ENCODE measurements at places on chromosomes 16 and 17.

DNA sequence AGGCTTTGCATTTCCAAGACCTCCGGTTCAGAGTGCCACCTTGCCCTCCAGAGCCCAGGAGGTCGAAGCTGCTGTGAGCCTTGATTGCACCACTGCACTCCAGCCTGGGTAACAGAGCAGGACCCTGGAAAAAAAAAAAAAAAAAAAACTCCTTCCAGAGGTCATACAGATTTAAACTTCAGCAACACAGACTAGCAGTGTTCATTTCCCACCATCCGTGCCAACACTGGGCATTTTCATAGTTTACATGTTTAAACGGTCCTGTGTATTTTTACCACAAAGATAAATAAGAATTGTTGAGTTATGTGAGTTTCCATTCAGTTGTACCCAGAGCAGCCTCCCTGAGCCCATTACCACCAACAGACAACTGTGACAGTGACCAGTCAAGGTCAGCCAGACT, 50.4 kb downstream of the ZDHHC7 start:
- no peak for DNase-seq

- DNase-seq, result no peak
Measured at GRCh38 chr17:7336240-7337175, at the start of gene ACAP1. Gene ACAP1 (plus strand): TSS chr17:7336529. CDS start chr17:7336735, 206 bp downstream.

- DNase-seq, result peak; percentile 26
Measured at GRCh38 chr17:4881761-4882555, 17.4 kb upstream of the C17orf107 start.

- no peak for DNase-seq
Measured at GRCh38 chr16:87360862-87361610, 22.5 kb downstream of the FBXO31 start.

- no peak for DNase-seq
Measured at GRCh38 chr16:88818575-88818874, 6.8 kb upstream of the APRT start.

- DNase-seq, result no peak
Measured at GRCh38 chr17:39357488-39357887, 43.9 kb downstream of the FBXL20 start.

- no peak for DNase-seq
Measured at GRCh38 chr16:59201821-59202220, 467.7 kb upstream of the GOT2 start.

DNA sequence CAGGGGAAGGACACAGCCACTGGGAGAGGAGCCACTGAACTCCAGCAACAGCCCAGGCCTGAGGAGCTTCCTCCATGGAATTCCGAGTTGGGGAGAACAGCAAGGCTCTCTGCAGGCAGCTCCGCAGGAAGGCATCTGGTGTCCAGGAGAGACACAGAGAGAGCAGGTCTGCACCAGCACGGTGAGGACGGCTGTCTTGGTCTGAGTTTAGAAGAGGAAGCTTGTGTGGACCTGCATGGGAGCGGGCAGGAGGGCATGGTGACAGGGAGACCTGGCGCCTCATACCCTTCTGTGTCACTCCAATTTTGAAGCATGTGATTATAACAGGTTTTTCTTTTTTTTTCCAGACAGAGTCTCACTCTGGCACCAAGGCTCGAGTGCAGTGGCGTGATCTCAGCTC, 6.4 kb downstream of the SLC38A10 start:
- no peak for DNase-seq

DNA sequence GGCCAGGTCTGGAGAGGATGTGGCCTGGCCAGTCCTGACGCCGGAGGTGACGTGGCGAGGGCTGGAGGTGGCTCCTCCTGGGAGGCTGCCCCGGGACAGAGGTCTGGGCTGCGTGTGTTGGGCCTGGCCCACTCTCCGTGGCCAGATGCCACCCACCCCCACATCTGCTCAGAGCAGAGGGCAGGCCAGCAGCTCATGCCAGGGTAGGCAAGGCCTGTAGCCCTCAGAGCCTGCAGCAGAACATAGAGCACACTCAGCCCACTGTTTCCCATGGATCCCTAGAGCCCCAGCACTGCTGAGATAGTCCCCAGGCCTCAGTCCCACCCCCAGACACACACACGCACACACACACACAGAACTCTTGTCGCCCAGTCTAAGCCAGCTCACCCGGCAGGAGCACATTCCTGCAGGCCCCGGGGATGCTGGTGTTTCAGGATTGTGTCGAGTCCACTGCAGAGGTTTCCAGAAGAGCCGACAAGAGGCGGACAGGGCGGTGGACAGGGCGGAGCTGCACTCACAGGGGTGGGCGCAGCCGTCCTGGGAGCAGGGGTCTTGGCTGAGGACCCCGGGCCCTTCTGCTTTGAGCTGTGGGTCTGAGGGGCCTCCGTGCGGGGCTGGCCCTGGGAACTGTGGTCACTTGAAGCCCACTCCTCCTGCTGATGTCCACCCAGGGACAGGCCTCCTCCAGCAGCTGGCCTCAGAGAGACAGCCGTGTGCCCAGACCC, 33.4 kb downstream of the SOX8 start:
- DNase-seq, result no peak

All from urothelium cell line (cell line).